Activated T-cell treated with anti-CD3 and anti-CD28 coated beads for 1 hour (primary cell): ENCODE measurements at places on chromosomes 2 and 18.

- DNase-seq, result no peak
These were observed 114.5 kb downstream of the USP34 start for GRCh38 chr2:61356261-61356957.

DNA sequence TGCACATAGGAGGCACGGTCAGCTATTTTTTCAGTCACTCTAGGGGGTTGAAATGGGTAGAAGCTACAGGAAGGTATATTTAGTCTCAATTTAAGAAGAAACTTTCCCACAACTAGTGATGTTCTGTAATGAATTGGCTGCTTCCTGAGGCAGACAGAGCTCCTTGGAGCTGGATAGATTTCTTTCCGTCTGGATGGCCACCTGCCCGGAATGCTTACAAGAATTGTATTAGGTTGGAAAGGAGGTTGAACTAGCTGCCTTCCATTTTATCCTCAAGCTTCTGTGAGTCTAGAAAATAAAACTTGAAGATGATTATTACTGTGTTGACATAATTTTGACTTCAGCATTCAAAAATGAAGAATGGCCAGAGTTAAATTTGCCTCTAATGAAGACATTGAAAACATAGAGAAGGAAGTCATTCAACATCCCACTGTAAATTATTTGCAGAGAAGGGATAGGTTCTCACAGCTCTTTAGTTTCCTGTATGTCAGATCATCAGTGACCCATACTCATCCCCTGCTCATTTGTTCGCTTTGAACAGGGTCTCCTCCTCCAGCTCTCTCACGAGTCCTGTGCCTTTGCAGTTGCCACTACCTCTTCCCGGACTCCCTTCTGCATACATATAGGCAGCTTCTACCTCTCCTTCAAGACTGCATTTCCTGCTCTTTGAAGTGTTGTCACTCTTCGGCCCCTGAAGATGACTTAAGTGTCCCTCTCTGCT, 88.8 kb downstream of the CRIM1 start:
- DNase-seq, result no peak

GRCh38 chr2:29193681-29194080, 78.5 kb downstream of the CLIP4 start:
- DNase-seq, result no peak

DNA sequence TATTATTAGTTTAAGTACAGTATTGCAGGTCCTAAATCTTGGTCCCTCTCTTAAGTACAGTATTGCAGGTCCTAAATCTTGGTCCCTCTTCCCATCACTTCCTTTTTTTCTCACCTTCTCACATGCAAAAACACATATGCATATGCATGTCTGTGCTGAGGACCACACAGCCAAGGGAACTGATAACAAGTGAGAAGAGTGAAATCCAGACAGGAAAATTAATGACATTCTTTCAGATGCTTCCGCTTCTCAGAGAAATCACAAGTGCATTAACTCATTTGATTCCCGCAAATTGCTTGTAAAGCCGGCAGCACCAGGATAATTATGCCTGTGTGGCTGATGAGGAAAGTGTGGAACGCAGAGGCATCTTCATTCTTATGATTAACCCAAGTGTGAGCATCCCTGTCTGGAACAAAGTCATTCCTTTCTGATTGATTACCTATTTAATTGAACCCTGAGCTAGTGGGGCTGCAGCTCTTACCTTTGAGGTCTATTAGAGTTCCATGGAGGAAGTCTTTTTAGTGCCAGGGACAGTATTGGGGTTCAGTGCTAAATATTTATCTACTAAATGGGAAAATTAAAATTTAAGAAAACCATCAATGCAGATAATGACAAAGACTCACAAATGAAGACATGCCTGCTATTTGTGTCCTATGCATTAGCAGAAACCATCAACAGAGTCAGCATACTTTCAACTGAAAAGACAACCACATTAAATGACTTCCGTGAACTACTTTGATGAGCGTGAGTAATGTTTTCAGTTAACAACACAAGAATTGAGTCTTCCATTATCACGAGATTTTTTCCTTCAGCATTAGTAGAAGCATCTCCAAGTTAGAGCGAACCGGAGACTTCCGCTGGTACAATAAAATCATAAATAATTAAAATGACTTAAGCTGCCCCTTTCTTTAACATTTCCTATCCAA, 220.4 kb upstream of the SLC35G4 start:
- no peak for DNase-seq

DNA sequence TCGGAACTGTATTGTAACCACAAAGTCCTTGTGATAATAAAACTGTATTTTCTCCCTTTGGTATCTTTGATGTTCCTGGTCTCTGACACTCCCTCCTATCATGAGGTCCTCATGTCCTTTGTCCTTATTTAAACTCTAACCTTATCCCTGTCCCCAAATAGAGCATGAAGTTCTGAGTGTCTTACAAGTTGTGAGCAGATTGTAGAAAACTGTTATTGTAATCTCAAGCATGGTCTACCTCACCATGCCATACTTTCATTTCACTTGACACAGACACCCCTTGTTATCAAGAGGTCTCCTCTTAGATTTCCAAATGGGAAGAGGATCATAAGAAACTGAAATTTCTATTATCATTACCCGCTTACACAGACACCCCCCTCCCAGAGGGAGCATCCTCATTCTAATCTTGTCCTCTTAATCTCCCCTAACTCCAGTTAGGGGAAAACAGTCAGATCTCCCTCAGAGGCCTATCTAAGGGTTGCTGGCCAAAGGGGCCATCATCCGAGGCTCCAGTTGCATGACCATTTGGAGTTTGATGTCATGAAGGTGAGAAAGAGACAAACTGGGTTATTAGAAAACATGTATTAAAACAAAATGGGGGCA, 29.0 kb downstream of the MYO3B start:
- DNase-seq, result no peak

GRCh38 chr2:36618381-36618780, 20.4 kb upstream of the FEZ2 start:
- no peak for DNase-seq

DNA sequence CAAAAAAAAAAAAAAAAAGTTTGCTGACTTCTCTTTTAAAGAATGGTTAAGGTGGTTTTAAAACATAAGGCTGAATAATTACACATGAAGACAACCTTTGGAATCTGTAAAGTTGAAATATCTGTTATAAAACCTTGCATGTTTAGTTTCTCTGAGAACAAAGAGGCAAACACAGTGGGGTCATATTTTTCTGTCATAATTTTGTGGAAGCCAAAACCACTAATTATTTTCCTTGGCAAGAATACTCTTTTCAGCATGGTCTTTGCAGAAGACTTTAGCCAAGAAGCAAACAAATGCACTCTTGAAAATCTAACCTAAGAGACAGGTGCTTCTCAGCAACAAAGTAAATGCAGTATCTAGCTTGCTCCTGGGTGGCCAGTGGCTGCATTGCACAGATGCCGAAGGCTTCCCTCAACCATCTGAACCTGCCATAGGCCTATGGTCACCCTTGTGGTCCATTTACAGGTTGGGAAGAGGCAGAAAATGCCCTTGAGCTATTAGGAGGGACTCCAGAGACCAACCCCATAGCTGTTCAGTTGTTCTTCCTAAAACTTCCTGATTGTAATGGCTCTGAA, 44.8 kb downstream of the ZAP70 start:
- DNase-seq, result no peak

DNA sequence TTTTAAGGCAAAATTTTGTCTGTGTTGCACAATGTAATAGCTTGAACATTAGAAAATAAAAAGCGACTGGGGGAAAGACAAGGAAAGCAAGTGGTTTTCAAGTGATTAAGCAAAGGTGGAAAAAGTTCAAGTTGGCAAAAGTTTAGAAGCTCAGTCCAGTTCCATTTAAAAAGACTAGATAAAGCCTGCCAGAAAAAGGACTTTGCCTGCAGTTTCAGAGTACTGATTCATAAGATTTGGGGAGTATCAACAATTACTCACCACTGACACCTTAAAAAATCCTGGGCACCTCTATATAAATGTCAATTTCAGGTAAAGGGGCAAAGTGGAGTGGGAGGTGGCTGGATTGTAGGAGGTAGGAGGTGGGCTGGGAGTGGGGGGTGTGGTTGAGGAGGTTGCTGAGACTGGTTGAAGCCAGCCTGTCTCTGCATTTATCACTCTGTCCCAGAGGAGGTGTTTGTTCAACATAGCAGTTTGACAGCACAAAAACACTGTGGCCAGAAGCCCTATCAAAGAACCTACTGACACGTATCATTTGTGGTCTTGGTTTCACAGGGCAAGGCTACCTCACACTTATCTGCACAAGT, 14.6 kb downstream of the ZEB2 start:
- DNase-seq, result no peak

DNA sequence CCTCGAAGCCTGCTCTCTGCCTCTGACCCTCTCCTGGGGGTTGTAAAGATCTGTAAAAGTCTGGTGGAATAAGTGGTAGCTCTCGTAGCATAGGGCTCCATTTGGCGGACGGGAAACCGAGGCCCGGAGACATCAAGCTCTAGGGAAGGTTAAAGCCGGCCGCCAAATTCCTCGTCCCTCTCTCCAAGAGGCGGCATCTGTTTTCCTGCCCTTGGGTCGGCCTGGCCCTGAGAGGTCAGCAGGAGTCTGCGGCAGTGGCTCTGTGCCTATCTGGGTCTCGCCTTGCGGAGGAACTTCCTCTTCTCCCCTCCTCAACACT, 72.4 kb downstream of the TEX51 start:
- no peak for DNase-seq

GRCh38 chr2:32932825-32933755, 13.7 kb upstream of the LTBP1 start:
- DNase-seq, result no peak

DNA sequence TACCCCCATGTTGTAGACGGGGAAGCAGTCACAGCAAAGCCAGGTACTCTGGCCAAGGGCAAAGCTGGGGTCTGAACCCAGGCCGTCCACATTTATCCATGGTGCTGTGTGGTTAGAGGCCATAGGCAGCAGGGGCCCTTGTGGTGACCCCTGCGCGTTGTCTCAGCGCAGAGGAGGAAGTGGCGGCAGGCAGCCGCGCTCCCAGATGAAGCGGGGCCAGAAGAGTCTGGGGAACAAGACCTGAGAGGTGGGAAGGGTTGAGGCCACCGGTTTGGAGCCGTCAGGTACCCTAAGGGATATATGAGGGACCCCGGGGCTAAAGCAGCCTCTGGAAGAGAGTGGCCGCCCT, 770 bp downstream of the ZNF396 start:
- DNase-seq, result no peak

GRCh38 chr2:217685255-217685605, 317.6 kb downstream of the TNS1 start:
- no peak for DNase-seq

DNA sequence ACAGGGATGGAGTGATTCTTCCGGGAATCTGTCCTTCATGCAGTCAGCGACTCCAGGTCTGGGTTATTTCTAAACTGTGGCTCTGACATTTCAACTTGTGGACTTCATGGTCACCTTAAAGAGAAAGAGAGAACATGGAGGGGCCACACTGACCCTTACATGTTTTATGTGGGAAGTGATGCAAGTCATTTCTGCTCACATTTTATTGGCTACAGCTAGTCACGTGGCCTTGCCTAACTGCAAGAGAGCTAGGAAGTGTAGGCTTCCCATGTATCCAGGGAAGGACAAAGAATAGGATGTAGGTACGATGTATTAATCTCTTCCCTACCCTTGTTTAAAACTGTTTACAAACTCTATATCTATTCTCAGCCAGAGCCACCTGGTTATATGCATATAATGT, 30.3 kb upstream of the AFTPH start:
- DNase-seq, result no peak

DNA sequence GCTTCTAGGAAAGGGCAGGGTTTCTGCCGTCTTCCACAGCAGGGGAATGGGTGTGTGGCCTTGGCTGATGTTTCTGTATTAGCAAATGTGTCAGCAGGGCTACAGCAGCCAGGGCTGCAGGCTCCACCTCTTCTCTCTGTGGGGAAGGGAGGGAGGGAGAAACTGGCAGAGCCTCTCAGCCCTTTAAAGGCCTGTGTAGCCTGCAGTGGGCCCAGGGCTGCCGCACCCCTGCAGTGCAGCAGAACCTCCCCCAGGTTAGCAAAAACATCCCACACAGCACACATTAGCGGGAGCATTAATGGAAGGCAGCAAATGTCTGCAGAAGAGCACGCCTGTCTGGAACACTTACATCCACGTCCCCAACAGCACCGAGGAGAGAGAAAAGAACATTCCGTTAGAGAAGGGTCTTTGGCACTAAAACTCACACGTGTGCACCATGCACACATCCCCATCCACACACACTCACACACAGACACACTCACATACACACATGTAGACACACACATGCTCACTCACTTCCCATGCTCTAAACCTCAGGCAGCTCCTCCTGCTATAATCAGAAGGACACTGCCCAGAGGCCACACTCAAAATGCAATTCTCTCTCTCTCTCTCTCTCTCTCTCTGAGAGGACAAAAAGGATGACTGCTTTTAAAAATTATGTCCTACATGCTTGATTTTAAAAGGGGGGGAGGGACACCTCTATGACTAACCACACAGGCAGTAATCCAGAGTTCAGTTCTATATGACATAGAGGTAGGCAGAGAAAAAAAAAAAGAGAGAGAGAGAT, 24.1 kb downstream of the MRPL35 start:
- DNase-seq, result no peak

GRCh38 chr2:61439241-61440002, 31.5 kb downstream of the USP34 start:
- no peak for DNase-seq

DNA sequence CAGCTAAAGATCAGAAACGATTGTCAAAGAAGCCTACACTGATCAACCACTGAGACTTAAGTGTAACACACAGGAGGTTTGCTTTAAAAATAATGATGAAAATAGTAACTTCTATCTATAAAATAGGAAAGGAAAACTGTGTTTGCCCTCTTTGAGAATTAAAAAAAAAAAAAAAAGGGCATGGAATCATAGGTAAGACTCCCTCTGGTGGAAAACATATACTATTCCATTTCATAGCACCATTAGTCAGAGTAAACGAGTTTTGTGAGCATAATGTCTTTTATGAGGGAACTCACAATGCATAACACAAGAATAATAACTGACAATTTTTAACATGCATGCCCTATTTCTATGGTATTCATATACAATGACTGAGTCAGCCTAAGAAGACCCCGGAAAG, 36.3 kb downstream of the SLC35F5 start:
- no peak for DNase-seq

DNA sequence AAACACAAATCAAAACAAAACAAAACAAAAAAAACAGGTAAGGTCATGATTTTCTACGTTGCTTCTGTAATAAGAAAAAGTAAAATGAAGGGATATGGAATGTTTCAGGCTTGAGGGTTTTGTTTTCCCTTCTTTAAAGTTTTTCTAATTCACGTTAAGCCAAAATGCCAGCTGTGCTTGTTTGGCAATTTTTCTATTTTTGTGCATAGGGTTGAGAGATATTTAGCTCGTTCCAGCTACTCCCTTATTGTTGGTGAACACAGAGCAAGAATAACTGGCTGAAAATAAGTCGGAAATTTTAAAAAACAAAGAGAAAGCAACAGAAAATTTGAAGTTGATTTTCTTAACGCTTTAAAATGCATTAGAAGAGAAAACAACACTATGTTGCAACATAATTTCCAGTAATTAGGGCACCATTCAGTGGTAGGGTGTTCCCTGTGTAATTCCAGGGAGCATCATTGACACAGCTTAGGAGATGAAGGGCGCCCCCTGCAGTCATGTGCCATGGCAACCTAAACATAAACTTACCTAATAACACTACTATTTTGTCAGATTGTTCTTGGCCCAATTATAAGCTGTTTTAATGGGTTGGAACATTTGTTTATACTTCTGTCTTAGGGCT, 99.5 kb downstream of the DTNA start:
- no peak for DNase-seq

- no peak for DNase-seq
These were observed 57.5 kb upstream of the TMEM178A start for GRCh38 chr2:39608263-39608575.
